Stimulated activated CD8-positive, alpha-beta memory T cell treated with anti-CD3 and anti-CD28 coated beads, Interleukin-4, amount 100 ng/mL, for 1 hour (primary cell): ENCODE measurements at places on chromosomes 1 and 21.

- DNase-seq: no peak
Observed at GRCh38 chr1:100860397-100860991, 34.1 kb downstream of the EXTL2 start.

GRCh38 chr1:17683598-17683997 lies 71.5 kb upstream of the ACTL8 start:
- no peak for DNase-seq

DNA sequence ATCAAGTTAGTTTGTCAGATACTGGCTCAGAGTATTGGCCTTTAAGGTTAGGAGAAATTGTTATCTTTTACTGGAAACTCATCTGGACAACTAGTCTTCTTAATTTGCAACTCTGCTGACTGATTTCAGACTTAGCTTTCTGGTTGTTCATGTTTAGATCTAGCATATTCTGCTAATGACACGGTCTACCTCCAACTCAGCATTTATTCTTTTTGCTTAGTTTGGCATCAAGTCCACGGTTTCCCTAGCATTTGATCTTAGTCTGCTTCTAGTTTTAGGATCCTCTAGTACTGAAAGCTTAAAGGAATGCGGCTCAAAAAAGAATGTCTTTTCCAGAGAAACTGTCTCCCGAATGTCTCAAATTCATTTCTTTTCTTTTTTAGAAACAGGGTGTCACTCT lies 75.6 kb upstream of the SLFNL1 start:
- DNase-seq: no peak

- DNase-seq: no peak
Observed at GRCh38 chr1:225651376-225651871, 1.5 kb downstream of the ENAH start.

DNA sequence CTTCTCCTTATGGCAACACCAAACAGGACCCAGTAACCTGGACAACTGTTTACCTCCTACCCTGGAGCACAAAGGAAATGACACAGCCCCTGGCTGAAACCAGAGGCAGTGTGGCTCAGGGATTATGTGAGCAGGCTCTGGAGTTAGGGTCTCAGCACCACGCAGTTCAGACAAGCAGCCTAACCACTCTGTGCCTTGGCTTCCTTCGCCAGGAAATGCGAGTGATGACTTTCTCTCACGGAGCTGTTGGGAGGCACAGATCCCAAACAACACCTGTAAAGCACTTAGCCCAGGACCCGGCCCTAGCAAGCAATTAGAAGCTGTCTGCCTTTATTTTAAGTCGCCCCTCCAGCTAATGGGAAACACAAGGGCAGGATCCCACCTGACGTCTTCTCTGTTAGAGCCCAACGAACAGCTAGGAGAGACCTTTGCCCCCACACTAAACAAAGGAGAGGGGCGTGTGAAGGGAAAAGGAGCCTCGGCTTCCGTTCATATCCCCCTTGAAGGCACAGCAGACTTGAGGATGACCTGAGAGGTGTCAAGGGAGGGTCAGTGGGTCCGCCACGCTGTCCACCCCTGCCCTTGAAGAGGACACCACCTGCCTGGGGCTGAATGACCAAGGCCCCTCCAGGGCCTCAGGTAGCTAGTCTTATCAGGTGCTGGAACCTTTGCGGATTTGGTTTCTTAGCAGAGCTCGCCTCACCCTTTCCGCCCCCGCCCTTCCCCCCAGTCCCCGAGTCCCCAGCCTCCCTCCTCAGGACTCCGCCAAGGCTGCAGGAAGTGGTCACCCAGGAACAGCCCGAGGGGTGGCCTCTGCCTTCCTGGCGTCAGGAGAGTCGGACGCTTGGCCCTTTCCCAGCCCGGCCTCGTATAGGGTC lies 860 bp downstream of the TMEM63A start:
- DNase-seq: no peak

DNA sequence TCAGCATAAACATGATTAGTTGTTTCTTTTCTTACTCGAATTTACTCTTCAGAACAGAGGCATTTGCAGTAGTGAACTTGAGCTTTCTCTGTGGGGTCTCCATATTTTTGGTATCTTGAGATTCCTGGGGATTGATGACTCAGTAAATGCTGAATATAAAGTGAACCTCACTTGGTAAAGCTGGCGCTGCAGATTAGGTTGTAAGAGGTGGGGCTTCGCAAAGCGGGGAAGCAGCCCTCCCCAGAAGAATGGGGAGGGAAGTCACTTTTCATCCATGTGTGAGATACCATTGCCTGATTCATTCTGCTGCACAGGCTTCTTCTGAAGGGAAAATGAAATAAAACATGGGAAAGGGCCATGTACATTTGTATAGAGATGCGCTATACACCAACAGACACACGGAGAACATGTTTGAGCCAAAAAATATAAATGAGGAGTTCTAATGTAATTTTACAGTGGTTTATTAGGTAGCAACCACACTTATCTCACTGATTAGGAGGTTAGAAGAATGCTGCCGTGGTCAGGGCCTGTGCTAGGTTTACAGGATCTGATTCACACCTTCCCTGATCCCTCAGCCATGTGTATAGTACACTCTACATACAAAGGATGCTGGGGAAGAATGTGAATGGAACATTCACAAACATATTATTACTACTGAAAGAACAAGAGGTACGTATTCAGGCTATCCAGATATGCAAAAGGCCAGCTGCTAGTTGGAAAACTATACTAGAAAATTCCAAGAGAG lies 63.5 kb downstream of the DNTTIP2 start:
- DNase-seq: no peak

DNA sequence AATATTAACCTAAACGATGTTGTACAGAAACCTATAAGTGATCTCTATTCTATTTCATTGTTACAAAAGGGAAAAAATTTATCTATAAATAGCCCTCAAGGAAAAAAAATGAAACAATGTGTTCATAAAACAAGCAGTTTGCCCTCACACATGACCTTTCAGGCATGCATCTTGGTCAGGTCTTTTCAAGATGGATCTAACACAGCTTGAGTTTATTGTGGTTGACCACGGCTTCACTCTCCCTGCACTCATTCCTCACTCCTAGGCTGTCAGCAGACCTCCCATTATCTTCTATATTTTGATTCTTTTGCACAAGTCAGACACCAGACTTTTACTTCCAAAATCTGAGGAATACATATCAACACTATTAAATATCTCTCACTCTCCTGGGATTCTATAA lies 544.3 kb downstream of the KCNT2 start:
- no peak for DNase-seq

GRCh38 chr1:17725084-17725719 lies 29.9 kb upstream of the ACTL8 start:
- DNase-seq: no peak

- DNase-seq: no peak
Observed at GRCh38 chr1:223834660-223835263, 11.0 kb downstream of the TP53BP2 start.

- DNase-seq: no peak
Observed at GRCh38 chr1:53379662-53380002, 51.8 kb upstream of the LRP8 start.

DNA sequence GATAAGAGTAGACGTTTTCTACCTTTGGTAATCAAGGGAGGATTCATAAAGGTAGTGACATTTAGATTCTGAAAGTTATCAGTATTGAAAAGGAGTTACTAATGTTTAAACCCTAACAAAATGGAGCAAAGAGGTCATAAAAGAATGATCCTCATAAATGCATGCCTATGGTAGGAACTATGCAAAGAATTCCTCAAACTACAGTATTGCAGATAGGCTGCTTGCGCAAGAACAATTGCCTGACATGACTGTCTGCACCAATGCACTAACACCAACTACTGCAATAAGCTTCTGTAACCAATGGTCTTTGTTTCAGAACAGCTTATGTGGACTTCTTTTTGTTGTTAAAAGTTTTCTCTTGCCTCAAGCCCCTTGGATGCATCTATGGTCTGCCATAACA lies 597.3 kb upstream of the ADGRL4 start:
- DNase-seq: no peak

- no peak for DNase-seq
Observed at GRCh38 chr1:221018414-221018813, 139.2 kb downstream of the HLX start.

DNA sequence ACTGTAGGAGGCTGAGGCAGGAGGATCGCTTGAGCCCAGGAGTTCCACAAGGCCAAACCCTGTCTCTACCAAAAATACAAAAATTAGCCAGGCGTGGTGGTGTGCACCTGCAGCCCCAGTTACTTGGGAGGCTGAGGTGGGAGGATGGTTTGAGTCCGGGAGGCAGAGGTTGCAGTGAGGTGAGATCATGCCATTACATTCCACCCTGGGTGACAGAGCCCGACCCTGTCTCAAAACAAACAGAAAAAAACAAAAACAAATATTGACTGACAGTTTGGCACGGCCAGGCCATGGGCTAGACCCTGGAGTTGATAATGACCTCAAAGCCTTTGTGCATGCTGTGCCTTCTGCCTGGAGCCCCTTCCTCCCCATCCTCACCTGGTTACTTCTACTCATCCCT lies 19.2 kb upstream of the RSPO1 start:
- DNase-seq: no peak

GRCh38 chr1:67947114-67947513 lies 103.3 kb downstream of the DIRAS3 start:
- no peak for DNase-seq

GRCh38 chr21:16530656-16531055 lies 800.9 kb downstream of the USP25 start:
- no peak for DNase-seq

- DNase-seq: no peak
Observed at GRCh38 chr21:18117176-18117575, 127.5 kb upstream of the CHODL start.

GRCh38 chr1:17605582-17606344 lies 66.3 kb downstream of the ARHGEF10L start:
- DNase-seq: no peak
